CD4-positive, alpha-beta memory T cell (primary cell): ENCODE measurements at places on chromosomes 16 and 17. TPM values are rescaled to one million over a fixed set of nuclear protein-coding genes. Genes with fewer than 3 reads are reported as not detected.

The GPR179 gene
- not detected for polyA plus RNA-seq

The C16orf96 gene
- not detected for polyA plus RNA-seq

The CMTM2 gene
- not detected for polyA plus RNA-seq

The CHD9NB gene
- not detected for polyA plus RNA-seq

The RAB26 gene
- 0.77 TPM for polyA plus RNA-seq

The ZNF598 gene
- 10.0 TPM for polyA plus RNA-seq

The TP53TG3B gene
- polyA plus RNA-seq, result not detected

The SAMD14 gene
- 0.19 TPM for polyA plus RNA-seq

The TTYH2 gene
- polyA plus RNA-seq, result 7.0 TPM

The TAT gene
- polyA plus RNA-seq, result not detected

The ELMO3 gene
- not detected for polyA plus RNA-seq

The TNFRSF13B gene
- polyA plus RNA-seq, result not detected

The UMOD gene
- polyA plus RNA-seq, result not detected

The NR1D1 gene
- 5.7 TPM for polyA plus RNA-seq

The CCR7 gene
- polyA plus RNA-seq, result 502 TPM

The AOC3 gene
- polyA plus RNA-seq, result not detected

The TEKT1 gene
- polyA plus RNA-seq, result not detected

The SRCIN1 gene
- polyA plus RNA-seq, result not detected

The VMO1 gene
- polyA plus RNA-seq, result not detected

The TBC1D3 gene
- polyA plus RNA-seq, result not detected

The NSMCE1 gene
- polyA plus RNA-seq, result 142 TPM

The ASIC2 gene
- polyA plus RNA-seq, result not detected

The HAS3 gene
- polyA plus RNA-seq, result 0.07 TPM

The KLHL11 gene
- 7.6 TPM for polyA plus RNA-seq

The TOP2A gene
- 0.10 TPM for polyA plus RNA-seq

The FBRS gene
- 0.70 TPM for polyA plus RNA-seq

The CA5A gene
- not detected for polyA plus RNA-seq

The PITPNM3 gene
- not detected for polyA plus RNA-seq

The ADAD2 gene
- not detected for polyA plus RNA-seq

The SYT17 gene
- not detected for polyA plus RNA-seq

The PDILT gene
- polyA plus RNA-seq, result not detected

The COX6A2 gene
- not detected for polyA plus RNA-seq

The DOK4 gene
- polyA plus RNA-seq, result 1.7 TPM

The HSD11B2 gene
- polyA plus RNA-seq, result 0.29 TPM

The PLLP gene
- polyA plus RNA-seq, result 1.6 TPM

The ALOX12B gene
- polyA plus RNA-seq, result 0.79 TPM

The IRF8 gene
- 4.0 TPM for polyA plus RNA-seq

The CAMKK1 gene
- polyA plus RNA-seq, result 2.6 TPM

The CPNE7 gene
- 5.7 TPM for polyA plus RNA-seq

The IGSF6 gene
- 0.31 TPM for polyA plus RNA-seq

The KRT24 gene
- not detected for polyA plus RNA-seq

The ABCC3 gene
- not detected for polyA plus RNA-seq
